Breast epithelium (tissue), 4 donors: ENCODE measurements at places on chromosomes 7 and 10. TPM values are rescaled to one million over a fixed set of nuclear protein-coding genes. Genes with fewer than 3 reads are reported as not detected.

The SFRP4 gene
- 13.3 TPM for total RNA-seq

DNA sequence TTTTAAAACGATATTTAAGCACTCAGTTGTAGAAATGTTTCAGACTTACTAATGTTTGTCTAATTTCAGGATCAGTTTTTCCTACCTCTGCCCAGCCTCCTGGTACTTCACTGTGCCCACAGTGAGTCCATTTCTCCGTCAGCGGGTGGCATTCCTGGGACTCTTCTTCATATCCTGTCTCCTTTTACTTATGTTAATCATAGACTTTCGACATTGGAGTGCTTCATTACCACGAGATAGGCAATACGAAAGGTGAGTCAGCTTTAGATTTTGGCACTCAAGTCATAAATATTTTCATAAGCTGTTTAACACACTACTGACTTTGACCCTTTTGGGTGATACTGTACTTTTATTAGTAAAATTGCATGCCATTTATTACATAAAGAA, 2.1 kb downstream of the ENTPD7 start:
- DNase-seq = no peak

The ZNF487 gene
- 8.5 TPM for total RNA-seq

The NME8 gene
- total RNA-seq = not detected

DNA sequence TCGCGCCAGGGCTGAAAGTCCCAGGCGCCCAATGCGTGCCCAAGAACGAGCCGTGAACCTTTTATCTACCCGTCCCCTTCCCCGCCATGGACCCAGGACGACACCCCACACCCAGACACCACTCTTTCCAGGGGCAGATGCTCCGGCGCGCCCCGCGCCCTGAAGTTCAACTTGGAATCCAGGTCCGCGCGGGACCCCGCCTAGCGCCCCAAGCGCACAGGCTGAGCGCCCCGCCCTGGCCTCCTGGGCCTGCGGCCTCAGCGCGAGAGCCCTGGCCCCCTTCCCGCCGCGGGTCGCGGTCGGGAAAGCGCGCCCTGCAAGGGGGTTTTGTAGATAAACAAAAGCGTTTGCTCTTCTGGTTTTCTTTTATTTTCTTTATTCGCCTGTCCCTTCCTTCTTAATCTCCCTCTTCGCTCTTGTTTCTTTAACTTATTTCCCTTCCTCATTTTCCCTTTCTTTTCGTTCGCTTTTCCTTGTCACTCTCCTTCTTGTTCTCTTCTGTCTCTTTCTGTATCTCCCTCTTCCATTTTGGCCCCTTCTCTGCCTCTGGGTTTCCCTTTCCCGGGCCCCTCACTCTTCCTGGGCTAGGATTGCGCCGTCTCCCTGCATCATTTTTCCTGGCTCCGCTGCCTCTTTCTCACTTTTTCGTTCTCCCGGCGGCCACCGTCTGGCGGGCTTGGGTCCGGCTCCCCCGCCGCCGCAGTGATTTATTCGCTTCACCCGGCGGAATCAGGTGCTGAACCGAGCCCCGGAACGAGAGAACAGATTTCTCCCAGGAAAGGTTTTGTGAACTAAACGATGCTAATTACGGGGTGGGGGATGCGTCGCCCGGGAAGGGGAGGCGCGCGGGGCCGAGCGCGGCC, 15.3 kb upstream of the PAX2 start:
- no peak for DNase-seq
